ENCODE measurements at places on chromosomes 4 and X.

DNA sequence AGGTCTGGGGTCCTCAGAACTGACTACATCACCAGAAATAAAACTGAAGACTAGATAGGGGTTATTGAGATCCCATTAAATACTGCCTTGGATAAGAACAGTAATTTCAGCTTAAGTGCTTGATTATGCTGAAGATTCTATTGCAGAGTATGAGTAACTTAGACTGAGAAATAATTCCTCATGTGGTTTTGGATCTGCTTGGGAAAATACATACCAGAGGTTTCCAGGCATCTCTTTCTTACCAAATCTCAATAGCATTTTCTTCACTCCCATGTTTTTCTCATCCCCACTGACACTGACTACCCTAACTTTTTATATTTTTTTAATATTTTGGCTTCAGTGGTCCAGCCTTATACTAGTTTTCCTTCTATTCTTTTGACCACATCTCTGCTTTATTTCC lies 92.0 kb upstream of the TEX13D start:
- DNase-seq: no peak

GRCh38 chrX:302975-303374 lies 15.6 kb downstream of the GTPBP6 start:
- DNase-seq: no peak

- DNase-seq: no peak
Measured at GRCh38 chrX:16628946-16629595, 20.9 kb upstream of the S100G start.

DNA sequence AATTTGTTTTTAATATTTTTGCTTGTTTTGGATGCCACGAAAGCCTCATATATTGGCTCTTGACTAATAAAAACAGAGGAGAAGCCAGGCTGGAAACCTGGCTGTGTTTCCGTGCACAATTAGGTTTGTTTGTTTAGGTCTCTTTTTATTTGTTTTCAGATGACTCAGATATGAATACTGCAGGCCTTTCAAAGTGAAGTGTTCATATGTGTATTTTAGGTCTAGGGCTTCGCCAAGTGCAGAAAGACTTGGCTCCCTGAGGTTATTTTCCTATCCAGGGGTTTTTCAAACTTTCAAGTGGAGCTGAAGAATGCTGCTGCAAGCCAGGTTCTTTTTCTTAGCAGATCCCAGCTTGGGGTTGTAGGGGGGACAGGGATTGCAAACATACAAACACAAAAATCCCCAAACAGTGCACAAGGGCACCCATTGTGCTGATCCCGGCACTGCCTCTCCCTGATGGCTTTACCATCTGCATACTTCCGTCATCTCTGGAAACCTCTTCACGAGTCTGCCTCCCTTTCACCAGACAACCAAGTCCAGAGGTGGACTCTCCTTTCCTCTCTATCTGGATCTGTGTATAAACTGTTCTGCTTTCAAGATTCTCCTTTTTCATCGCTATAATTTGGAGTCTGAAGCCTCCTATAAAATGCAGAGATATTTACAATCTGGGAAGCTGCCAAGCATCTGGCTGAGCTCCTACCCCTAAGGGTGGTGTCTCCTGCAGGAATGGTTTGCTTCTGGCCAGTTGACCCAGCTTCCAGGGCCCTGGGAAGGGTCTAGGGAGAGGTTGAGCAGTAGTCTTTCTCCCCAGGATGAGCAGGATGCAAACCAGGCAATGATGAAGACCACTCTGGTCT lies 108.6 kb downstream of the SMIM20 start:
- no peak for DNase-seq

DNA sequence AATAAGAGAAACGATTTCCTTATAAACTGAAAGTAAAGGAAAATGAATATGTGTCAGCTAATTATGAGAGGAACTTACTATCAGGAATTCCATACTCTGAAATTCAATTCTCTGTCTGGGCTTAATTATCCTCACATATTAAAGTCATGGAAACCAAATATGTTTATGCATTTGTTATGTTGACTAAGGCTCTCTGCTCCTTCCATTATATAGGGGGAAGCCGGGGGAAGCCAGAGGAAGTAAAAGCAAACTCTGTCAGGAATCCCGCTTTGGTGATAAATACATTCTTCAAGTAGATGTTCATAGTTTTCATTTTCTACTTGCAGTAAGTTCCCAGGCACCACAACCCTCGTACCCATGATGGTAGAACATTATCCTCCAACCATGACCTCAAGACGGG lies 142.8 kb upstream of the VCX2 start:
- no peak for DNase-seq

- no peak for DNase-seq
Measured at GRCh38 chrX:43141885-43142284, 363.9 kb upstream of the PPP1R2C start.

DNA sequence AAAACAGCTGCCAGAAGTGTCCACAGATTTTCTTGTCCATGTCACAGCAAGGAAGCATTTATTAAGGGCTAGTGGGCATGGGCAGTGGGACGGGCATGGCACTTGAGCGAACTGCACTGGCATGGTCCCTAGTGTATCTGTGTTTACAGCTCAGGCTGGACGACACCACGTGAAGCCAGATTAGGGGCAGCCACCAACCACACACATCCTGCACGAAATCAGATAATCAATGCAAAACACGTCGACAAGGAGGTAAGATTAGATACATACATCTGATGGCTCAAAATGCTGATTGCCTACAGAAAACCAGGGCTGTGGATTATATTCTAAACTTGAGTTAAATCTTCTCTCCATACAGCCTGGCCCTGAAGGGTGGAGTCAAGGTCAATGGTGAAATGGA lies 103.8 kb upstream of the ATP6AP2 start:
- no peak for DNase-seq

- DNase-seq: no peak
Measured at GRCh38 chr4:75973766-75974165, 17.0 kb downstream of the SDAD1 start.

DNA sequence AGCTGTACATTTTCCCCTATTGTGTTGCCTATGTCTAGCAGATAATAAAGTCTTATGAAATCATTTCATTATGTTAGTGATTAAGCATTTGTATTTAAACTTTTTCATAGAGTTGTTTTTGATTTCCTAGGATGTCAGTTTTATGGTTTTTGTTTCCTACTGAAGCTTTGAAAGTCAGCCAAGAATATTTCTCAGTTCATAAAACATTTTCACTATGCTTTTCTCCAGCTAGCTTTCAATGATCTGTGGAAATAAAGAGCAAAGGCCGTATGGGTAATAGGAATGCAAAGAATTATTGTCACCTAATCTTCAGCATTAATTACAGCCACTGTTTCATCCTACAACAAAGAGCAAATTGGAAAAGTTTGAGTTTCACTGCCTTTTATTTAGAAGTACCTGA lies 145.7 kb upstream of the NUDT6 start:
- no peak for DNase-seq

DNA sequence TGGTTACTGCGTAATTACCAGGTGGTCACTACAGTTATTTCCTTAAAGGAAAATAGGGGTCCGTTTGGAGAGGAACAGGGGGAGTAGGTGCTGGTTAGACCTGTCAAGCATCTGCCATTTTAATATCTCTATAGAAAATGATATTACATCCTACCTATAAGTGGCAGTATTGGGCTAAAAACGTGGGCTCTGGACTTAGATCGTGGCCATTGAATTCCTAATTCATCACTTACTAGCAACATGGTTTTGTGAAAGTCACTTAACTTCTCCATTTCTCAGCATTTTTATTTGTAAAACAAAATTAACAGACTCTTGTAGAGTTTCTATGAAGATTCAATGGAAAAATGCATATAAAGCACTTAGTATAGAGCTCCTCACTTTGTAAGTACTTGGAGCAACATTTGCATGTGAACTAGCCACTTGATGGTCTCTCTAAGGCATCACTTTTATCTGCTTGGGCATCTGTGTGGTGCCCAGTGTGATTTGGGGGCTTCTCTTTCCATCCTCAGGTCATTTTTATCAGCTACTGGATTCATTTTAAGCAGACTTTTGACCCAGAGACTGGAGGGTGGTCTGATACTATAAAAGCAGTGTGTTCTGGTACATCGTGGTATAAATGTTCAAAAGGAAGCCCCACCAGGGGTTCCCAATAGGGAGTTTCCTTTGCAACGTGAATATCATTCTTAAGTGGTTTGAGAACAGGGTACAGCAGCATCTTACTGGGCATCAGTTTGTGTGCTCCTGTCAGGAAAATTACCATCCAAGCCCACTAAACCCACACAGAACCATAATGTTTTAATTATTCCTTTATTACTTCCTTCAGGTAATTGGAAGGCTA lies 42.7 kb upstream of the RASSF6 start:
- peak; percentile 80 for DNase-seq

- DNase-seq: no peak
Measured at GRCh38 chr4:111274486-111274885, 651.6 kb upstream of the PITX2 start.

GRCh38 chr4:26345565-26345938 lies 24.7 kb downstream of the RBPJ start:
- no peak for DNase-seq

GRCh38 chr4:83599183-83599582 lies 63.3 kb downstream of the GPAT3 start:
- DNase-seq: peak; percentile 3

- DNase-seq: peak; percentile 49
Measured at GRCh38 chr4:75940692-75941253, at the start of gene NAAA. Gene NAAA, minus strand, starts transcription at chr4:75941013. Its CDS starts 64 bp downstream, at chr4:75940949.

- no peak for DNase-seq
Measured at GRCh38 chr4:96205143-96205936, 365.4 kb downstream of the PDHA2 start.

- DNase-seq: no peak
Measured at GRCh38 chrX:7061429-7061828, 86.1 kb upstream of the STS start.

- no peak for DNase-seq
Measured at GRCh38 chrX:40871385-40872082, 136.2 kb upstream of the MED14 start.

GRCh38 chr4:153116291-153116680 lies 88.0 kb upstream of the TRIM2 start:
- DNase-seq: no peak

DNA sequence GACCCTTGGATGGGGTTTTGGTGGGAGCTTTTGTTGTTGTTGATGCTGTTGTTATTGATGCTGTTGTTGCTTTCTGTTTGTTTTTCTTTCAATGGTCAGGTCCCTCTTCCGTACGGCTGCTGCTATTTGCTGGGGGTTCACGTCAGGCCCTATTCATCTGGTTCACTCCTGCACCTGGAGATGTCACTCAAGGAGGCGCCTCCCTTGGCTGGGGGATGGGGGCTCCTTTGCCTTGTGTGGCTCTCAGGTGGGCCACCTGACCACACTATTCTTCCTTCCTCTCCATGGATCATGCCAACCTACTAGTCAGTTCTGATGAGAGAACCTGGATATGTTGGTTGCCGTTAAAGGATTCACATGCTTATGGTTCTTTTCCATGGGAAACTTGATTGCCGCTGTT lies 39.1 kb upstream of the PRPS1 start:
- DNase-seq: no peak

DNA sequence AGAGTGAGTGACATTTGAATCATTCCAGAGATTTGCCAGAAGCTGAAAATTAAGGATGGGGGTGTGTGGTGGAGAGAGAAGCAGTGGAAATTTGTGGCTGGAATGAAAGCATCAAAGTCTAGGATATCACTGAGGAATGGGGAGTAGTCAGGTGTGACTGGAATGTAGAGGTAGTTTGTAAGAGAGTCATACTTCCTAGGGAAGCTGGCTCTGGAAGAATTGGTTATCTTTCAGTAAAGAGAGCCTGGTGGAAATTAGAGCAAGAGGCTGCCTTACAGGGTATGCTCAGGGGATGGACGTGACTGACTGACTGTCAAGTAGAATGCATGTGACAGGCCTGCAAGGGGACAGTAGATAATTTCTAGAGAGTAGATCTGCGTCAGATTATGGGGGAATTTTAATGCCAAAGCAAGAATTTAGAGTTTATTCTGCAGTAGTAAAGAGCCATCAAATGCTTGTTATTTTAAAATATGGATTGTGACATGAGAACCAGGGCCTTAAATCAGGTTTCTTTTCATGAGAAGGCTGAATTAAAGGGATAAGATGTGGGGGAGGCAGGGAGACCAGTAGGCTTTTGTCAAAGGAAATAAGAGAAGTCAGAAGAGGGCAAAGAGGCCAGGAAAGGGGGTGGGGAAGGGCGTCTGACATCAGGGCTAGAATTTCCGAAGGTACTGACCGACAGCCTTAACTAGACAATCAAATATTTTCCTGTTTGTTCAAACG lies 109.9 kb downstream of the AFF1 start:
- peak; percentile 48 for DNase-seq

DNA sequence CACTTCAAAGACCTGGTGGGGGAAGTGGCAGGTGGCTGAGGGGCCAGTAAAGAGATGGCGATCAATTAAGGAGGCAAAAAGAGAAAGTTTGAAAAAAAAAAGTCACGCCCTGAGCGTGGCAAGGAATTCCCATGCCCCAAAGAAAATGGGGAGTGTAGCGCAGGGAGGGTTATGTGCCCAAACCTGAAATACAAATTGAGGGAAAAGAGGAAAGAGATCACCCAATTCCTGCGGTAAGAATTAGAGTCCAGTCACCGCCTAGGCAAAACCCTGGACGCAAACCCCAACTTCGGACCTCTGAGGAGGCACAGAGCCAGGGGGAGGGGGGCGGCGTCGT lies 595 bp downstream of the ENOX2 start:
- DNase-seq: no peak

DNA sequence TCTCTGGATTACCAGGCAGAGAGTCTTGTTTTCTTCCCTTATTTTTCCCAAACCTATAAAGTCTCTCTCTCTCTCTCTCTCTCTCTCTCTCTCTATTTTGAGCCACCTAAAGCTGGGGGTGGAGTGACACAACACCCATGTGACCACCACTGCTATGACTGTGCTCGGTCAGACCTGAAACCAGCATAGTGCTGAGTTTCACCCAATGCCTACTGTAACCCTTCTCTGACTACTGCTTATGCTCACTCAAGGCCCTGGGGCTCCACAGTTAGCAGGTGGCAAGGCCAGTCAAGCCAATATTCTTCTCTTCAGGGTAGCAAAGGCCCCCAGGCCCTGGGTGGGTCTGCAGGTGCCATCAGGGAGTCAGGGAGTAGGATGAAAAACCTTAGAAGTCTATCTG lies 114.7 kb upstream of the ARMCX2 start:
- DNase-seq: no peak

GRCh38 chr4:99593781-99594641 lies 19.4 kb downstream of the MTTP start:
- no peak for DNase-seq

GRCh38 chrX:57286507-57287251 lies at the start of gene FAAH2:
Gene FAAH2, plus strand, starts transcription at chrX:57286706. Its CDS starts 120 bp downstream, at chrX:57286826.
- no peak for DNase-seq

DNA sequence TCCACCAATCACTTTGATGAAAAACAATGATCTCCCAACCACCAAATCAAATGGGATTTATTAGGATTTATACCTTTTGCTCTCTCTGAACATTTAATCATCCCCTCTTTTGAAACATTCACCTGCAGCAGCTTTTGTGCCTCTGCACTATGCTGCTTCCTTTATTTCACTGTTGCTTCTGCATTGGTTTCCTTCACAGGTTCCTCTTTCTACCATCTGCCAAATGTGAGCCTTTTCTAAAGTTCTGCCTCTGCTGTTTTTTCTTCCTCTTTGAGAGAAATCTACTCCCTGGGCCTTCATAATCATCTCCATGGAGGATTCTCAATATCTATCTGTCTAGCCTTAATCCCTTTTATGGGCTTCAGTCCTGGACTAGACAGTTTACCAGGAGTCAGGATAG lies 24.7 kb downstream of the CUL4B start:
- DNase-seq: no peak

GRCh38 chrX:2284601-2285000 lies 216.2 kb downstream of the DHRSX start:
- no peak for DNase-seq
